ENCODE measurements at places on chromosomes 3 and 15.

- H3K4me3 ChIP-seq, result no peak overlapping the region
- H3K4me1 ChIP-seq, result peaks cover 13% of the 10 kb centered on the region
- DNase-seq, result no peak
- no peak overlapping the region for H3K27ac ChIP-seq
Measured at GRCh38 chr15:73989001-73989798, 2.9 kb downstream of the STOML1 start.

DNA sequence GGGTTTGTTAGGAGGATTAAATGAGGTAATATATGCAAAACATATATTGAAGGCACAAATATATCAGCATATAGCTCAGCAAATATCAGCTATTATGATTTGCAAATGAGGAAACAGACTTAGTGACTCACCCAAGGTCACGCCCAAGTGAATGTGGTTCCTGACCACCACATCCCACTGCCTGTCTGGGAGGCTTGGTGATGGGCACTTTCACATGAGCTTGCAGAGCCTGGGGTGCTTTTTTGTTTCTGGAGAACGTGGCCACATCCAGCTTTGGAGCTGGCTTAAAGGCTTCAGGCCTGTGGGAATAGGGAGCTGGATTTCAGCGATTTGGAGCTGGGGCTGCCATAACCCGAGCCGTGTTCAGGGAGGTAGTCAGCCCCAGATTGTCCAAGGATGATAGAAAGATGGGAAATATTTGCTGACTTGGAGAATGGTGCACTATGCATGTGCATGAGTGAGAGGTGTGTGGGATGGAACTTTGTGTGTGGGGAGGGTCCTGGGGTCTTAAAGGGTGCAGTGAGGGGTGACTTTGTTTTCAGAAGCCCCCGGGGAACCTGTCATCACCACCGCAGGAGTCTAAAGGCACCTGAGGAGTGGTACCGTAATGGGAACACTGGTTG lies 12.0 kb upstream of the FGD5 start:
- no peaks in the 10 kb centered on the region for H3K36me3 ChIP-seq
- H3K4me3 ChIP-seq, result no peak overlapping the region
- H3K27ac ChIP-seq, result no peak overlapping the region
- DNase-seq, result no peak

DNA sequence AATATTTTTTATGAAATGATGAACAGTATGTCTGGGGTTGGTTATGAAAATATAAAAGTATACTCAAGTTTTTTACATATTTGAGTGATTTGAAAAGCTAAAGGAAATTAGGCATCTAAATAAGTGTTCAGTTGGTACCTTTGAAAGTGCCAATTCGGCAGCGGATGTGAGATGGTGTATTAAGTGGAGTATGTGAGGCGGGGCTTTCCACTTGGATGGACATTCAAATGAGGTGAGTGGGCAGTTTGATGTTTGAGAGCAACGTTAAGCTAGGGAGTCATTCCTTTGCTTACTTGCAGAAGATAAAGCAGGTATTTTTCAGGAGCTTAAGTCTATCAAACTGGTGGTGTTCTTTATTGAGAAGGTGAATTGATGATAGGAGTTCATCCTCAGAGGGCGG lies 189.0 kb upstream of the GOLIM4 start:
- no peaks in the 10 kb centered on the region for H3K36me3 ChIP-seq
- H3K27ac ChIP-seq, result no peak overlapping the region
- no peaks in the 10 kb centered on the region for H3K27me3 ChIP-seq

DNA sequence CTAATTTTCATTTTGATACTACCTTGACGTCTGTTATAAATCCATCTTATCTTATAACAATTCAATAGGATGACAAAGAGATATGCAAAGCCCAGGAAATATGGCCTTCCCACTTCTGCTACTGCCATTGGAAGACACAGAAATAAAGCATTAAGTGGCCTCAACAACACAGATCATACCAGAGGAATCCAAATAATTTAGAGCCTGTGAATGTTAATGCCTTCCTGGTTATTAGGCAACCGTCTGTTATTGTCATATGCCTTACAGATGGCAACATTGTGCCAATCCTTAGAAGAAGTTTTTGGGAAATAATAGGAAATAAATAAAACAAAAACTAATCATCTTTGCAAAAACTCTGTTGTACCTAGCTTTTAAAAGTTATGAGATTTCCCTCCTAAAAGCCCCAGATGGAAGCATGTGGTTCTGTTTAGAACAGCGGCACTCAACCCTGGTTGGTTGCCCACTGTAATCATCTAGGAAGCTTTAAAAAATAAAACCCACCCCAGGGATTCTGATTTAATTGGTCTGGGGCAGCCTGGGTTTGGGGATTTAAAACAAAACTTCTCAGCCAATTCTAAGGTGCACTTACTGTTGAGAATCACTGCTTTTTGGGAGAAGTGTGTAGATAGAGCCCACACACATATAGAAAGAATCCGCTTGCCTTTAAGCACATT lies 704.8 kb upstream of the CFAP20DC start:
- H3K36me3 ChIP-seq, result no peaks in the 10 kb centered on the region
- H3K4me1 ChIP-seq, result peaks cover 8% of the 10 kb centered on the region
- no peaks in the 10 kb centered on the region for H3K27me3 ChIP-seq

- H3K4me3 ChIP-seq, result no peak overlapping the region
- H3K4me1 ChIP-seq, result no peaks in the 10 kb centered on the region
- no peaks in the 10 kb centered on the region for H3K36me3 ChIP-seq
- no peak for DNase-seq
- no peak overlapping the region for H3K27ac ChIP-seq
Measured at GRCh38 chr15:53072077-53072476, 281.9 kb upstream of the ONECUT1 start.

DNA sequence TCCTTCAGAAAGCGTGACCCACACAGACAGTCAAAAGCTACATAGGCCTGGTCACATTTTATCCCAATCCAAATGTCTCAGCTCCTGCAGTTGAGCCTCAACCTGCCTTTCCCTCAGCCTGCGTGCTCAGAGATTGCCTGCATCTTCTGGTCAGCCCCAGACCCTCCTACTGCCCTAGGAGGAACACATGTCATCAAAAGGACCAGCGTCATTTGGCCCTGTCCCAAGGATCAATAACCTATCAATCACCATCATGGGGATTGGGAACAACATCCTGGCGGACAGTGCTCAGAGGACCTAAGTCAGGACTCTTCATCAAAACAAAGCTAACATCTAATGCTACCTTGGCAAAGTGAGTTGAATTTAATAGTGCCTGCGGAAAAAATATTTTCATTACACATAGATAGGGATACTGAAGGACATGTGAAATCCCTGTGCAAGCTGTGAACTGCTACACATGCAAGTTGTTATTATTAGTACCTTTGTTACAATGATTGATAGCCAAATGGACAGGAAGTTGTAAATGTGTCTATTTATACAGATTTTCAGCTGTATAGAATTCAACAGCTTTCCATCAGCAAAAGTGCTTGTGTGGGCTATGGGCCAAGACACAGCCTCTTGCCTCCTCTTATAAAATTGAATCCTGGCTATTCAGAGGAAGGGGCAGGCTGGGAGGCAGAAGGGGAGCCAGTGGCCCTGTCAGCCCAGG lies 47.7 kb downstream of the UMPS start:
- H3K4me1 ChIP-seq, result peaks cover 3% of the 10 kb centered on the region
- peaks cover 29% of the 10 kb centered on the region for H3K27me3 ChIP-seq
- no peak overlapping the region for H3K4me3 ChIP-seq

DNA sequence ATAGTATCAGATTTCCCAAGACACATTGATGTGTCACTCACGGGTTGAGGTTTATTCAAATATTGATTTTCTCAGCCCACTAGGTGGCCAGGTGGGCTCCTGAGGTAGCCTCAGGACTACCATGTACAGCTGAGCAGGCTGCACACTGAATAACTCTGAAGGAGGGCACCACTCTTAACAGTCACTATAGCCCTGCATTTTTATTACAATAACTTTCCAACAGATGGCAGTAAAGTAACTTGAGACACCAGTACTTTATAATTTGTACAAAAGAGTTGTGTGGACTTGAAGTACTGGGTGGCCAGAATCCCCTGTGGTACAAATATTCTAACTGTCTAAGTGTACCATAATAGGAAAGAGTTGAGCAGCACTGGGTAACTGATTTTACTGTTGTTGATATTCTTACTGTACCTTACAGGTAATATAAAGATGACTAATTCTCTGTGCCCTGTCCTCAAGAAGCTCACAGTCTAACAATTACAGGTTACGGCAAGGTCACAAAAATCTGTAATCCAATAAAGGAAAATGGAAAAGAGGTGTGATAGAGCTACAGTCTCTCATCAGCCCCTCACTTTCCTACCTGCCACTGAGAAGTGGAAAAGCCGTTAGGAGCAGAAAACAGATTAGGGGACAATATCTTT lies 76.0 kb downstream of the ETFA start:
- no peak overlapping the region for H3K4me3 ChIP-seq
- no peaks in the 10 kb centered on the region for H3K27me3 ChIP-seq

- DNase-seq, result no peak
- H3K4me3 ChIP-seq, result no peak overlapping the region
- no peaks in the 10 kb centered on the region for H3K4me1 ChIP-seq
- H3K27me3 ChIP-seq, result peaks cover 20% of the 10 kb centered on the region
- no peak overlapping the region for H3K27ac ChIP-seq
- H3K36me3 ChIP-seq, result no peaks in the 10 kb centered on the region
Measured at GRCh38 chr15:80447077-80447476, 42.9 kb downstream of the ARNT2 start.

DNA sequence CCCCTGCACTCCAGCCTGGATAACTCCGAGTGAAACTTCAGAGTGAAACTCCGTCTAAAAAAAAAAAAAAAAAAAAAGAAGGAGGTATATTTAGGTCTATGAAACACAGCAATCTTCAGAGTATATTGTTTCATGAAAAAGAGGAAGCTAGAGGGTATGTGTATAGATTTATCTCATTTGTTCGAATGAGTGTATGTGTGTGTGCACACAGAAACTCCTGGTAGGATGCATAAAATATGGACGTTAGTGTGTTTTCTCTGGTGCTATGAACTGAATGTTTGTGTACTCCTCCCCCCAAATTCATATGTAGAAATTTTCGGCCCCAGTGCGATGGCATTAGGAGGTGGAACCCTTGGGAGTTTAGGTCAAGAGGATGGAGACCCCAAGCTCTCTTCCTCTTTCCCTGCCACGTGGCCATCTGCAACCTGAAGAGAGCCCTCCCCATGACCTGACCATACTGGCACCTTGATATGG lies 98.6 kb upstream of the KLF13 start:
- no peak overlapping the region for H3K4me3 ChIP-seq
- H3K4me1 ChIP-seq, result peaks cover 11% of the 10 kb centered on the region
- H3K36me3 ChIP-seq, result peaks cover 5% of the 10 kb centered on the region
- no peak for DNase-seq
- no peaks in the 10 kb centered on the region for H3K27me3 ChIP-seq

DNA sequence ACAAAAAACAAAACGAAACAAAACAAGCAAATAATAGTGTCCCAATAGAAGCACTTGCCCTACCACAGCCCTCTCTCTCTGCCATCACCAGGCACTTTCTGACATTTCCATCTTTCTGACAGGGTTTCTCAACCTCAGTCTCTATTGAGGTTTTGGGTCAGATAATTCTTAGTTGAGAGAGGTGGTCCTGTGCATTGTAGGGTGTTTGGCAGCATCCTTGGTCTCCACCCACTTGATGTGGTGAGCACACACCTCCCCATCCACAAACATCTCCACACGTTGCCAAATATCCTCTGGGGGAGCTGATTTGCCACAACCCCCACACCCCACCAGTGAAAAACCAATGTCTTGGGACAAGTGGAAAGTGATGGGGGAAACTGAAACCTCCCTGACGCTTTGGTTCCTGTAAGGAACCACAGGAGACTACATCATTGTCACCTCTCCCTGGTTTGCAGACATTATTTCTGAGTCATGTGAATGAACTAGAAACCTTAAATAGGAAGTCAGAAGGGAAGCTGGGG lies 733.7 kb upstream of the CFAP20DC start:
- H3K36me3 ChIP-seq, result no peaks in the 10 kb centered on the region
- peak; percentile 25 for DNase-seq
- H3K4me1 ChIP-seq, result peaks cover 17% of the 10 kb centered on the region
- no peaks in the 10 kb centered on the region for H3K27me3 ChIP-seq
